ENCODE measurements at places on chromosomes 5 and 9.

GRCh38 chr5:12208366-12209100, 304.3 kb upstream of the CTNND2 start:
- no peaks in the 10 kb centered on the region for H3K36me3 ChIP-seq
- no peaks in the 10 kb centered on the region for H3K4me1 ChIP-seq
- no peak overlapping the region for H3K4me3 ChIP-seq
- no peak overlapping the region for H3K27ac ChIP-seq

GRCh38 chr9:113237026-113237425, 15.7 kb downstream of the SLC31A1 start:
- H3K4me1 ChIP-seq = peaks cover 4% of the 10 kb centered on the region
- no peaks in the 10 kb centered on the region for H3K36me3 ChIP-seq
- H3K27me3 ChIP-seq = no peaks in the 10 kb centered on the region
- H3K4me3 ChIP-seq = no peak overlapping the region

- H3K36me3 ChIP-seq = no peaks in the 10 kb centered on the region
- H3K4me3 ChIP-seq = no peak overlapping the region
- no peak overlapping the region for H3K27ac ChIP-seq
- no peaks in the 10 kb centered on the region for H3K4me1 ChIP-seq
- DNase-seq = no peak
- no peaks in the 10 kb centered on the region for H3K27me3 ChIP-seq
Observed at GRCh38 chr5:89179731-89180130, 296.7 kb upstream of the MEF2C start.

GRCh38 chr5:79330071-79330470, 94.1 kb downstream of the JMY start:
- H3K27ac ChIP-seq = no peak overlapping the region
- no peaks in the 10 kb centered on the region for H3K4me1 ChIP-seq
- H3K27me3 ChIP-seq = no peaks in the 10 kb centered on the region
- no peak overlapping the region for H3K4me3 ChIP-seq

DNA sequence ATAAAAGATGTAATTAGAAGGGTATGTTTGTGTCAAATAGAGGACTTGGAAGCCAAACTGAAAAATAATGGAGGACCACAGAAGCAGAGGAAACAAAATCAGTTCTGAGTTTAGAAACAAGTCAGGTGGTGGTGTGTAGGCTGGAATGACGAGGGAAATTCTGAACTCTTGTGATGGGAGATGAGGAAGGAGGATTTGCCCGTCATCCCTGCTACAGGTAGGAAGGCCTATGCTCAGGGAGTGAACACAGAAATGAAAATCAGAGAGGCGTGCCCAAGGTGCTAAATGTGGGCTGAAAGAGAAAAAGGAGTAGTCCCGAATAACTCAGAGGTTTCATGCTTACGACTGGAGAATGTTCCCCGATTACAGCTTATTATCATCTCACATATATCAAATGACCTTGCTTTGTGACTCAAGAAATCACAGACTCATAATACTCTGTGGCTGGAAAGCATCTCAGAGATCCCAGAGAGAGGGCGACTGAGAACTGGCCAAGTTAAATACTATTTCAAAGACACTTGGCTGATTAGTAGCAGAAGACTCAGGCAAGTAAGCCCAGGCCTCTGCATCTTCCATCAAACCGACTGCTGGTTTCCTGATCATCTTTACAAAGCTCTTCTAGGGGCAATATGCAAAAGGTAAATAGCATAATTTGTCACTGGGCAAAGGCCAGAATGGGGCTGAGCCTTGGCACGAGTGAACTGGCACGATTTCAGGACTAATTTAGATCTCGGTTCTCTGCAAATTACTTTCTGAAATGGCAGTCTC, 126.0 kb downstream of the SUSD1 start:
- H3K36me3 ChIP-seq = no peaks in the 10 kb centered on the region
- H3K27me3 ChIP-seq = no peaks in the 10 kb centered on the region
- peak overlapping the region; percentile 67 for H3K27ac ChIP-seq
- H3K4me1 ChIP-seq = peaks cover 28% of the 10 kb centered on the region
- no peak overlapping the region for H3K4me3 ChIP-seq
- no peak for DNase-seq

DNA sequence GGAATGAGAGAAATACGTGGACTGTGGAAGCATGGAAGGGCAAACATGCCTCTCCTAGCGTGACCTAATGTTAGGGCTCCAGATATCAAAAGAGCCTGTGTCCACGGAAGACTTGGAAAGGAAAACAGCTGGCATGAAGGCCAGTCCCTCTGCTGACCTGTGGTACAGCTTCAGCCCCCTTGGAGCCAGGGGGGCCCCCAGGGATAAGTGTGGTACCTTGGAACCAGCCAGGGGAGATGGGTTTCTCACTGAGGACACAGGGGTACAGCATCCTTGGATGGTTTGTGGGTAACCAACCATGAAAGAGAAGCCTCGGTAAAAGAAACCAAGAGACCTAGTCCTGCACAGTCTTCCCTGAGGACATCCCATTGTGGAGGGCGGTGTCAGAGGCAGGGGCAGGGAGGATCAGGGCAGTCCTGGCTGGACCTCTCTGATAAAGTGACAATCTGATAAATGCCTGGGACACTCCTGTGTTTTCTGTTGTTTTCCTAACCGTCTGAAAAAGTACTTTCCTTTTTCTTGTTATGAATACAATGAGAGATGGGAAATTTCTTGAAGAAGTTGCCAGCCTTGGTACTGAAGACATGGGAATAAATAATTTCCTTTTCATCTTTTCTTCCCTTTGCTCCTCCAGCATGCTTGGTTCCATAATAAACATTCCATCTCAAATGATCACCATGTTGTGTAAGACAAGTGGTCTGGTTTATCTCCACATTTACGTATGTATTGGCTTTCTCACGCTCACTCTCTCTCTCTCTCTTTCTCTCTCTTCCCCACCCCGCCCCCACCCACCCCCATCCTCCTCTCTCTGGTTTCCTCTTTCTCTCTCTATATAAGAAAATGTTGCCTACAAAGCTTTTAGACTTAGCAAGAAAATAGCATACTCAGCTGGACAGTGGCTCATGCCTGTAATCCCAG, 102.1 kb downstream of the SUSD1 start:
- H3K27ac ChIP-seq = peak overlapping the region; percentile 21
- no peaks in the 10 kb centered on the region for H3K27me3 ChIP-seq
- no peaks in the 10 kb centered on the region for H3K36me3 ChIP-seq
- H3K4me3 ChIP-seq = no peak overlapping the region
- H3K4me1 ChIP-seq = no peaks in the 10 kb centered on the region

DNA sequence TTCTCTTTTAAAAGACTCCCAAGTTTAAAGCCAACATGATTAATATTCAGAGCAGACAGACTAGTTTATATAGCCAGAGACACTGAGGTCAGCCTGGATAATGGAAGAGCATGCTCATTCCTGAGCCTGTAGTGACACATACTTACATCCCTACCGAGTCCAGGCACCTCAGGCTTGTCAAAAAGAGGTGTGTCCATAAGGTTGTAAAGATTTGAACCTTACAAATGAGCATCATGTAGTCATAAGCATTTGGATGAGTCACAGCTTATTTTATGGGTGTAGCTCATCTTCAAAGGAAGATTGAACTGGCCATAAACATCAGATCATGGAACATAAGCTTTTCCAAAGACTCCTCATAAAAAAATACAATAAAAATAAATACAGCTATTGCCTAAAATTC, 333.5 kb downstream of the EFNA5 start:
- no peaks in the 10 kb centered on the region for H3K27me3 ChIP-seq
- peak overlapping the region; percentile 24 for H3K27ac ChIP-seq
- DNase-seq = peak; percentile 80
- peaks cover 23% of the 10 kb centered on the region for H3K4me1 ChIP-seq
- H3K4me3 ChIP-seq = no peak overlapping the region
- H3K36me3 ChIP-seq = no peaks in the 10 kb centered on the region

- H3K4me3 ChIP-seq = no peak overlapping the region
- DNase-seq = no peak
- no peaks in the 10 kb centered on the region for H3K27me3 ChIP-seq
- H3K36me3 ChIP-seq = no peaks in the 10 kb centered on the region
- H3K27ac ChIP-seq = no peak overlapping the region
Observed at GRCh38 chr5:149408252-149409099, 29.4 kb upstream of the IL17B start.

DNA sequence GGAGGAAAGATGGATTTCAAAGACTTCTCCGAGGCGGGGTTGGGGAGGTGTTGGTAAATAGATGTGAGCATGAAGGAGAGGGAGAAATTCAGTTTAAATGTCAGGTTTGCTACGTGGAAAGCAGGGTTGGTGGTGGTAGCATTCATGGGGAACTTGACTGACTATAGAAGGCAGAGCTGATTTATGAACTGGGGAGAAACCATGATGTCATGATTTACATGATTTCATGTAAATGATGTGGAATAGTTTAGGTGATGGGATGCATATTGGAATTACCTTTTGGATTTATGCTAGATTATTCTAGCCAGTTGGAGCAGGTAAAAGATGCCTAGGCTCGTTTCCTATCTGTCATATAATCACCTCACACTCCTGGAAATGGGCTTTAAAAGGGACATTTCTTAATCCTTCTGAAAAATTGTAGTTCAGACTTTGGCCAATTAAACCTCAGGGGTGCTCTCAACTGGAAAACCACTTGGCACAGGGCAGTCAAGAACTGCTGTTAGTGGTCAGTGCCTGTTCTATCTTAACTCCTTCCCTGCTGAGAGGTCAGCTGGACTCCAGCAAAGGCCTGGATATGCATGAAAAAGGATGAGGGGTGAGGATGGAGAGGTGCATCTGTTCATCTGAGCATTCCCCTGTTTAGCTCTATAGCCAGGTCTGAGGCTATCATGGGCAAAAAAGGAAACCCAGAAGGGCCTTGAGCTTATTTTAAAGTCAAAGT, 50.1 kb upstream of the BASP1 start:
- H3K27ac ChIP-seq = no peak overlapping the region
- no peak overlapping the region for H3K4me3 ChIP-seq
- H3K36me3 ChIP-seq = no peaks in the 10 kb centered on the region
- H3K27me3 ChIP-seq = no peaks in the 10 kb centered on the region

DNA sequence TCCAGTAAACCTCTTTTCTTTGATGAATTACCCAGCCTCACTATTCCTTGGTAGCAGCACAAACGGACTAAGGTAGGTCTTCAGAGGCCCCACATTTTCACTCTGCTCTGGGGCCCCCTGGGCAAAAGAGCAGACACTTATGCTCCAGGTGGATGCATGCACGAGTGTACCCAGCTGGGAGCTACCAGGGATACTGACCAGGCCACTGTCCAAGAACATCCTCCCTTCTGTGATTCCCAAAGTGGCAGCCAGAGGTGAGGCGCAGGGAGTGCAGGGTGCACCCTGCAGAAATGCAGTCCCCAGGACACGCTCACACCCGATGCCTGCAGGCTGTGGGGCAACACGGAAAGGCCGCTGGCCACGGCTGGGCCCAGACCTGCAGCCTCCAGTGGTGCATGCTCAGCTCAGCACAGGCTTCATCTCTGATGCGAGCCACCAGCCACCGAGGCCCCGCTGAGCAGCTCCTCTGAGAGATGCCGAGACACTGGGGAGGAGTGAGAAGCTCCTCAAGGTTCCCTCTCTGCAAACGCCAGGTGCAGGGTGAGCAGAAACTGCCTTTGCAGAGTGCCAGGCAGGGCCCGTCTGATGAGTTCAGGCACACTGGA, 48.1 kb upstream of the OLFM1 start:
- H3K27me3 ChIP-seq = peaks cover 51% of the 10 kb centered on the region
- no peaks in the 10 kb centered on the region for H3K4me1 ChIP-seq
- no peaks in the 10 kb centered on the region for H3K36me3 ChIP-seq
- no peak overlapping the region for H3K4me3 ChIP-seq
- no peak for DNase-seq
- no peak overlapping the region for H3K27ac ChIP-seq

GRCh38 chr5:170691657-170692056, 91.9 kb upstream of the GABRP start:
- H3K4me1 ChIP-seq = no peaks in the 10 kb centered on the region
- peaks cover 64% of the 10 kb centered on the region for H3K27me3 ChIP-seq
- H3K4me3 ChIP-seq = no peak overlapping the region
- no peak for DNase-seq
- H3K27ac ChIP-seq = no peak overlapping the region

DNA sequence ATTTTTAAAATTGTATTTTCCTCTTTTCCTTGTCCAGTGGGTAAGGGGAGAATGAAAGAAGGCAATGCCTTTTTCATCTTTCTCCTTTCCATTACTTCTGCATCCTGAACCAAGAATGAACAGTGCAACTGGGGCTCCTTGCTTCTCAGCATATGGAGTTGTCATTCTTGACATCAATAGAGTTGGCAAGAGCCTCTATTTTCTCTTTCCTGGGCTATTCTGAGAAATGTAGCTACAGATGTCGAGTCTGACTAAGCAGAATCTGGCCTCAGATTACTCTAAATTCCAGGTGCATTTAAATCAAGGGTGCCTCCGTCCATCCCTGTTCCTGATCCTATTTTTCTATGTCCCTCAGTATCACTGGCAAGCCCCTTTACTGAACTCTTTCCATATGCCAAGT, 244.8 kb downstream of the GLIS3 start:
- no peak overlapping the region for H3K27ac ChIP-seq
- no peaks in the 10 kb centered on the region for H3K4me1 ChIP-seq
- no peaks in the 10 kb centered on the region for H3K36me3 ChIP-seq

- H3K27ac ChIP-seq = no peak overlapping the region
- H3K4me1 ChIP-seq = no peaks in the 10 kb centered on the region
- DNase-seq = no peak
- H3K36me3 ChIP-seq = no peaks in the 10 kb centered on the region
- no peaks in the 10 kb centered on the region for H3K27me3 ChIP-seq
- H3K4me3 ChIP-seq = no peak overlapping the region
Observed at GRCh38 chr5:9516591-9516990, 29.3 kb downstream of the SEMA5A start.

DNA sequence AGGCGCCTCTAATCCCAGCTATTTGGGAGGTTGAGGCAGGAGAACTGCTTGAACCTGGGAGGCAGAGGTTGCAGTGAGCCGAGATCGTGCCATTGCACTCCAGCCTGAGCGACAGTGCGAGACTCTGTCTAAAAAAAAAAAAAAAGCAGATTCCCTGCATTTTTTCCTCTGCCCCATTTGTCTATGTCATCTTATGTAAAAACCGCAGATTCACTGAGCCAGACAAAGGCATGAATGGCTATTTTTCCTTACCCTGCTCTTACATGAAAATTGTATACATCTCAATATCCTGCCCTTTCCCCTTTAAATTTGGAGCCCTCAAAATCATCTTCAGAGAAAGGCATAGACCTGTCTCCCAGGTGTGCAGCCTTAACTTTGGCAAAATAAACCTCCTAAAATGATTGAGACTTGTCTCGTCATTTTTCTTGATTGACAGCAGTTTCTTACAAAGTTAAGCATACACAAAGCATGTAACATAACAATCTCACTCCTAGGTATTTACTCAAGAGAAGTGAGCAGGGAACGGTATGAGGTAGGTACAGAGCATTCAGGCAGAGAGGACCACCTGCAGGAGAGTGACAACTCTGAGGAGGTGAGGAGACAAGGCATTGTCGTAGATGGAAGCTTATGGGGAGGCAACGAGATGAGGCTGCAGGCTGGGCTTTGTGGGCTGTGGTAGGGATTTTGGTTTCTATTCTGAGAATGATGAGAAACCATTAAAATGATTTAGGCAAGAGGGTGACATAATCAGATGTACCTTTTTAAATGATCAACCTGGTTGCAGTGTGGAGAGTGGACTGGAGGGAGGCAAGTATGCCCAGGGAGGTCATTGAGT, 65.7 kb upstream of the IL6ST start:
- H3K27ac ChIP-seq = no peak overlapping the region
- peaks cover 10% of the 10 kb centered on the region for H3K4me1 ChIP-seq
- no peaks in the 10 kb centered on the region for H3K27me3 ChIP-seq
- no peak for DNase-seq
- H3K4me3 ChIP-seq = no peak overlapping the region

All from RWPE2 (cell line).